Activated gamma-delta T cell treated with Interleukin-2 at 50 U/mL for 16 hours (primary cell): ENCODE measurements at places on chromosomes 3 and 15.

- peak; percentile 47 for DNase-seq
Measured at GRCh38 chr3:5188419-5189221, 1.1 kb downstream of the EDEM1 start.

DNA sequence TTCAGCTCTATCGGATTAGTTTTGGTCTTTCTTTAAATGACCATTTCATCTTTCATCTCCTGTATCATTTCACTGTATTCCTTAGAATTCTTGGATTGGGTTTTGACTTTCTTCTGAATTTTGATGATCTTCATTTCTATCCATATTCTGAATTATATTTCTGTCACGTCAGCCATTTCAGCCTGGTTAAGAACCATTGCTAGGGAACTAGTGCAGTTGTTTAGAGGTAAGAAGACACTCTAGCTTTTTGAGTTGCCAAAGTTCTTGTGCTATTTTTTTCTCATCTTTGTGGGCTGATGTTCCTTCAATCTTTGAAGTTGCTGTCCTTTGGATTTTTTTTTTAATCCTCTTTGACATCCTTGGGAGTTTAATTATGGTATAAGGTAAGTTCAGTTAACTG lies 54.6 kb downstream of the STRIT1 start:
- DNase-seq = no peak

GRCh38 chr3:81565041-81565440 lies 196.4 kb downstream of the GBE1 start:
- no peak for DNase-seq

GRCh38 chr3:14203521-14204079 lies 25.0 kb downstream of the LSM3 start:
- peak; percentile 29 for DNase-seq

DNA sequence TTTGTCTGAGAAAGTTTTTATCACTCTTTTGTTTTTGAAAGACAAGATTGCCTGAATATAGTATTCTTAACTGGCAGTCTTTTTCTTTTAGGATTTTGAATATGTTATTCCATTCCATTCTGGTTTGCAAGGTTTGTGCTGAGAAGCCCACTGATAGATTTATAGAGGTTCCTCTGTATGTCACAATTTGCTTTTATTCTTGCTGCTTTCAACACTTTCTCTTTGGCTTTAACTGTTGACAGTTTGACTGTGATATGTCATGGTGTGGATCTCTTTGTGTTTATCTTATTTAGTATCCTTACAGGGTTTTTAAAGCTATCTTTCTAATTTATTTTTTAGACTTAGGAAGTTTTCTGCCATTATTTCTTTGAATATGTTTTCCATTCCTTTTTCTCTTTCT lies 331.2 kb upstream of the ATP11B start:
- DNase-seq = no peak

DNA sequence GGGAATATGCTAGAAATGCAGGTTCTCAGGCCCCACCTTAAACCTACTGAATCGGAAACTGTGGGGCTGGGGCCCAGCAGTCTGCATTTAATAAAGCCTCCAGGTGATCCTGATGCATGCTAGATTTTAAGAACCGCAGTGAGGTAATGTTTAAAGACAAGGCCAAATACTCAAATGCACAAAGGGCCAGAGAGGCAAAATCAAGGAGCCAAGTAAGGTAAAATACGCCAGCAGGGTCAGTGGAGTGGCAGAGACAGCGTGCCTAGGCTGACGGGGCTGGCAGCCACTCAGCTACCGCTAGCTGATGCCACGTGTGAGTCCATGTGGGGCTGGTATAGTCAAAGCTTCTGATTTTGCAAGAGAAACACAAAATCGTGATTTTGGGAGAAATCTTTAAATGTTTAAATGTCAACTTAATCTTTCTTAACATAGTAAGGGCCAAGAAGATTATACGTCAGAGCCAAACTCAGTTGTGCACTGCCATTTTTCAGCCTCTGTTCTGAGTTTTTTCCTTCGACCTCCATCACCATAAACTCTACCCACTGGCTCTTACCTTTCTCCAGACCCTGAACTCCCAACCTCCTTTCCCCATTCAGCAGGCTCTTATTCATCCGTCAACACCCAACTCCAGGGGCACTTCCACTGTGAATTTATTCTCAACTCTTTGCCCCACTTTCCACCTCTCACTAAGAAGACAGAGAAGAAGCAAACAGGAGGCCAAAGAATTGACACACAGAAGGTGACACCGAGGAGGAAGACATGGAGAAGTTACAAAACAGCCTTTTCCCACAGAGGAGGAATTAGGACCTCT lies 136.6 kb upstream of the RAD18 start:
- no peak for DNase-seq

- no peak for DNase-seq
Measured at GRCh38 chr3:119627461-119627860, 29.8 kb downstream of the PLA1A start.

DNA sequence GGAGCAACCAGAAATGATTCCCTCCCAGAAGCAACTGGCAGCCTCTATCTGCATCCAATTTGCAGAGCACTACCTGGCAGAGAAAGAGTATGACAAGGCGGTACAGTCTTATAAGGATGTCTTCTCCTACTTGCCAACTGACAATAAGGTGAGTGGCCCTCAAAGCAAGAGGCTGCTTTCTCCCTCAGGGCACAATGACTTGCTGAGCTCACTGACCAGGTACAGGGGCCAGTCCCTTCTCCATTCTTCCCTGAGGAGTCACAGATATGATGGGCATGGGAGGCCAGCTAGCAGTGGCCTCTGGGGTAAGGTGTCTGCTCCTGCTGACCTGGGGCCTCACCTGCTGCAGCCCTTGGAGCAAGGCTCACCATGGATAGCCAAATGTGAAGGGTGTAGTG lies 20.3 kb downstream of the CSRNP1 start:
- no peak for DNase-seq

- DNase-seq = peak; percentile 83
Measured at GRCh38 chr15:83011271-83012075, at the start of gene C15orf40. Gene C15orf40, minus strand, starts transcription at chr15:83011639. Its CDS starts 32 bp downstream, at chr15:83011607.

GRCh38 chr3:86740751-86741150 lies 250.2 kb downstream of the VGLL3 start:
- no peak for DNase-seq

GRCh38 chr3:122258757-122259371 lies 66.2 kb upstream of the CSTA start:
- DNase-seq = peak; percentile 9

DNA sequence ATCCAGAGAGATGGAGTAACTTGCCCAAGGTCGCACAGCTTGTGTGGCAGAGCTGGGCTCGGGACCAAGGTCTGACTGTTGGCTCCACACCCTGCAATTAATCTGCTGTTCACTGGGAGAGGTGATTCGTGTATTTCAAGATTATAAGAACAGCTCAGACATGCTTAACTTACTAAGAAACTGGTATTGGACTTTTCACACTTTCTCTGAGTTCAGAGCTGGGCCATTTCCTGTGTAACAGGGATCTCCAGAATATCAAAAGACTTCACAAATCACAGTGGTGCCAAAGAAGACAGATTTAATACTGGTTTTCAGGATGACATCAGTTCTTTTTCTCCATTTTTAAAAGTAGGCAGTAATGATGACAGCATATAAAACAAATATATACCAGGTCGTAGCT lies 156.8 kb upstream of the UBE2E1 start:
- DNase-seq = no peak

DNA sequence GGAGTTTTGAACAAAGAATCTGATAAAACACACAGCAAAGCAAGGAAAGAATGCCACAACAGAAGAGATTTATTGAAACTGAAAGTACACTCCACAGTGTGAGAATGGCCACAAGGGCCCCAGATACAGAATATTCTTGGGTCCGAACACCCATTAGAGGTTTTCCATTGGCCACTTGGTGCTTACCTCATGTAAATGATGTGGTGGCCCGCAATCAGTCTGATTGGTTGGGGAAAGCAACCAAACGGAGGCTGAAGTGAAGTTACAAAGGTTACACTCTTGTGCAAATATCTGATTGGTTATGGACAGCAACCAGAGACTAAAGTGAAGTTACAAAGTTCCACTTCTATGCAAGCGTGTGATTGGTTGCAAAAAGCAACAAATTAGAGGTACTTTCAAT lies 20.4 kb downstream of the NSUN3 start:
- DNase-seq = no peak

- no peak for DNase-seq
Measured at GRCh38 chr15:44468709-44469385, 41.4 kb downstream of the CTDSPL2 start.

- DNase-seq = peak; percentile 19
Measured at GRCh38 chr3:20104167-20104661, 64.0 kb downstream of the KAT2B start.

DNA sequence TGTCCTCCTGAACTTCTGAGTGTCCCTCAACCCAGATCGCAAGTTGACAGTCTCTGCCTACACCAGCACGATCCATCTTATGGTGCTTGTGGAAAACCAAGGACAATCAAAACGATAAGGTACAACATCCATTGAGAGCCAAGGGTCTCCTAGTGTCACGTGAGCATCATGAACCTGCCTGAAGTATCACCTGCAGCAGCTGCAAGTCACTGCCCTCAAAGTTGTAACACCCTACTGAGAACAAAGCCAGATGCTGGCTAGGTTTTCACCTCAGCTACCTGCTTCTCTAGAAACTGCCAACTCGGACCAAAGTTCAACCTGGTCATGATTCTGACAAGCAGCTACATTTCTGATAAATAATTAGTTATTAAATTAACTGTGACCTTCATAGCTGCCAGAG lies 17.5 kb downstream of the C2CD4B start:
- DNase-seq = no peak

- DNase-seq = no peak
Measured at GRCh38 chr3:197499427-197499826, 56.3 kb downstream of the BDH1 start.

- no peak for DNase-seq
Measured at GRCh38 chr3:168036619-168037018, 59.1 kb downstream of the GOLIM4 start.

GRCh38 chr15:66940368-66940767 lies 125.0 kb upstream of the SMAD3 start:
- DNase-seq = no peak

GRCh38 chr3:64079369-64080150 lies 56.3 kb upstream of the PSMD6 start:
- DNase-seq = no peak

- no peak for DNase-seq
Measured at GRCh38 chr3:72996121-72996472, 514 bp upstream of the PPP4R2 start.

DNA sequence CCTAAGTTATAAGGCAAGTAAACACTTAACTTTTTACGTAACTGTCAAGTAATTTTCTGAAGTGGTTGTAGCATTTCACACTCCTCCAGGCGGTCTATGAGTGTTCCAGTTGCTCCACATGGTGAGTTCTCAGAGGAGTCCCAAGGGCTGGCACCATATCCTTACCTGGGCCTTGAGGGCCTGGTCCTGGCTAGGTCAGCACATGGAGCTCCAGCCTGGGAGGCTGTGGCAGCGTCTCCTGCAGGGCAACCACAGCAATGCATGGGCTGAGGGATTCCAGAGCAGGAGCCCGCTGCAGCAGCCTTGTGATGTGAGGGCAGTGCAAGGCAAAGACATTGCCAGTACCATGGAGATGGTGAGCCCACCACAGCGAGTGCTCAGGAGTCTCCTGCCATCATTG lies 32.2 kb upstream of the LYZL4 start:
- DNase-seq = no peak

GRCh38 chr3:160482796-160483195 lies 33.2 kb upstream of the TRIM59 start:
- no peak for DNase-seq

GRCh38 chr3:102887431-102887830 lies 452.6 kb downstream of the ZPLD1 start:
- DNase-seq = no peak

DNA sequence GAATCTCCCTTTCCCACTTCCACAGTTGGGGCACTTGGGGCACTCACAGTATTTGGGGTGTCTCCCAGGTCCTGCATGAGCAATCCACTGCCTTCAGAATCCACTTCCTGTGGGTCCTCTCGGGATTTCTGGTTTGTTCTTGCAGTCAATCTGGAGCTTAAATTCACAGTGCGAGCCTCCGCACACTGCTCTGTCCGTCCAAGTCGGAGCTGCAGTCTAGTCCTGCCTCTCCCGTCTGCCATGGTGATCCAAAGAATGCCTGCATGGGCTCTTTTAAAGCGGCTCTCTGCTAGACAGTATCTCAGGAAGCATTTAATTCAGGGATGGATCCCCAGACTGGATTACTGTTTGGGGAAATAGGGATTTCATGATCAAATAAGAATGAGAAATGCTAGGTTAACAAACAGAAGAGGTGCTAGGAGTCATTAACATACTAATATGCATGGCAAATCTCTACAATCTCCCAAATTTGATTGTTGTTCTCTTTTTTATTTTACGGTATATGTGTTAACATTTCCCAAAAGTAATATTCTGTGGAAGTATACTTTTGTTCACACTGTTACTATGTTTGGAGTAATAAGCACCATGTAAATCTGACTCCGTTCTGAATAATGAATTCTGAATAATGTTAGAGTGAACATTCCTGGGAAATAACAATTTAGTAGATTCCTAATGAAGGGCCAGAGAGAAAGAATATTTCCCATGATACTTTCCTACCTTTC lies 142.5 kb downstream of the HCN4 start:
- DNase-seq = no peak

DNA sequence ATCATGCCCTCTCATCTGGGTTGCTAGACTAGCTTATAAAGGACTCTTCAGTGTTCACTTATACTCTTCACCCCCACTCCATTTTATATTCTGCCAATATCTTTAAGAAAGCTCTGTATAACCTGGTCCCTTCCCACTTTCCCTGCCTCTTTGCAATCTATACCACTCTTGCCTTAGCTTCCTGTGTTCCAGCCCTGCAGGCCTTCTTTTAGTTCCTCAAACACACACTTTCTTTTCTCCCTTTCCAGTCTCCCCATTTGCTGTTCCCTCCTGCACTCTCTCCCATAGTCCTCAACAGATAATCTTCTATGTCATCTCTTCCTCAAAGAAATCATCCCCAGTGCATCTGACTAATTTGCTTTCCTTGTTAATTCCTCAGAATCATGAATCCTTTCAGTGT lies 28.7 kb downstream of the SENP8 start:
- DNase-seq = no peak

DNA sequence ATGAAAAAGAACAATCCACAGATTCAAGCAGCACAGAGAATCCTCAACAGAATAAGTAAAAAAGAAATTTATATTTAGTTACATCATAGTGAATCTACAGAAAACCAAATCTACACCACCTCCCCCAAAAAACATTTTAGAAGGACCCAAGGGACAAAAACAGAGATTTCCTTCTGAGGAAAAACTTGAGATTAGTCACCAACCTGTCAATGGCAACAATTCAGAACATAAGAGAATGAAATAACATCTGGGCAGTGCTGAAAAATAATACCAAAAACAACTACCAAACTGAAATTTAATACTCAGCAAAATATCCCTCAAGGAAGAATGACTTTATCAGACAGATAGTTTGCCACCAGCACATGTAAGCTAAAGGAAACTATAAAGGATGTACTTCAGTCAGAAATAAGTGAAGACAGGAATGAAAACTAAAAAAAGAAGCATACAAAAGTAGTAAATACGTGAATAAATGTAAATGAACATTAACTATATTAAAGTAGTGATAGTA lies 260.7 kb downstream of the ULK4 start:
- DNase-seq = no peak

- DNase-seq = no peak
Measured at GRCh38 chr3:107928084-107928445, 162.8 kb downstream of the CD47 start.
